ENCODE measurements at places on chromosomes 1 and 21.

DNA sequence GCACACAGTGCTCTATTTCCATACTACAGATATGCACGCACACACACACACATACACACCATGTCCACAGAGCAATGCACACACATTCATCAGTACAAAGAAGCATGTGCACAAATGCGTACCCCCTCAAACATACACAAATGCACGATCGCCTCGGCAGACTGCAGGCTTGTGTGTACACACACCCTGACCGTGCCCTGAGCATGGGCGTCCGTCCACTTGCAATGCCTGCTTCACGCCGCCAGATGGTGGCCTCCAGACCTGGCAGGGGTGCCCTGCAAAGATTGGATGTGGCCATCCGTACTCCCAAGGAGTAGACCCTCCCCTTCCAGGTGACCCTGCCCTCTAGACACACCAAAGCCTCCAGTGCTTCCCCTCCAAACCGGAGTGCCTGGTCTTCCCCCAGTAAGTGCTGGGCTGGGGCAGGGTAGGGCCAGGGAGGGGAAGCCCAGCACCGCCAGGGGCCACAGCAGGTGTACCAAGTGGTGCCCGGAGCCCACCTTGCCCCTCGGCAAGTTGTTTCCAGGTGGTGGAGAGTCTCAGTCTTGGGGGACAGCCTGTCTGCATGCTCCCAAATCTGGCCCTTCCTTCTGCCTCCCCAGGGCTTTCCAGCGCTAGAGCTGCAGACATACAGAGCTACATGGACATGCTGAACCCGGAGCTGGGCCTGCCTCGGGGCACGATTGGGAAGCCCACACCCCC is 20.6 kb downstream of the ESPN start:
- peak; percentile 29 for DNase-seq

GRCh38 chr21:32544697-32545096 is 40.6 kb downstream of the TCP10L start:
- DNase-seq: no peak

DNA sequence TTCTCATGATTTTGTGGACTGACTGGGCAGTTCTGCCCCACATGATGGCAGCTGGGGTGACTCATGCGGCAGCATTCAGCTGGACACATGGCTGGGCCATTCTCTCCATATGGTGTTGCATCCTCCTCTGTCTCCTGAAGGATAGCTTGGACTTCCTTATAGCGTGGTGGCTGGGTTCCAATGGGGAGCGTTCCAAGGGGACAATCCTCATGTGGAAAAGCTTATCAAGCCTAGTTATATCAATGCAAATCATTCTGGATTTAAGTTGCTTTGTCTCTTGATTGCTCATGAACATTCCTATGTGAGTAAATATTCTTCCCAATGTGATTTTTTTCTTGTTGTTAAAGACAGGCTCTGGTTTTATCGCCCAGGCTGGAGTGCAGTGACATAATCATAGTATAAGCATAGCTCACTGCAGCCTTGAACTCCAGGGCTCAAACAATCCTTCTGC is 13.2 kb upstream of the SLC2A1 start:
- DNase-seq: peak; percentile 95

- no peak for DNase-seq
These were observed 34.6 kb downstream of the OBSCN start for GRCh38 chr1:228242409-228242808.

DNA sequence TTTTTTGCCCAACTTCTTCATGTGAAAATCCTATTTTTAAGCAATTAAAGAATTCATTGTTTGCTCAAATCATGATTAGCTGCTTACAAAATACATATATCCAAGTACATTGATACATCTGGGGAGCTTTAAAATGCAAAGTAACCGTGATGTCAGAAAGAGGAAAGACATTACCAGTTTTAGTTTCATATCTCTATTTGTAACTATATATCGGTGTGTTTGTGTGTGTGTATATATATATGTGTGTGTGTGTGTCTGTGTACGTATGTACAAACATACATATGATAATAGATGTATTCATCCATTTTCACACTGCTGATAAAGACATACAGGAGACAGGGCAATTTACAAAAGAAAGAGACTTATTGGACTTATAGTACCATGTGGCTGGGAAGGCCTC is 310.1 kb downstream of the DPYD start:
- no peak for DNase-seq

- DNase-seq: peak; percentile 72
These were observed 36.0 kb upstream of the DISC1 start for GRCh38 chr1:231590453-231591198.

GRCh38 chr1:193060115-193060403 is 647 bp downstream of the RO60 start:
- DNase-seq: no peak

GRCh38 chr1:162003061-162003829 is 20.4 kb downstream of the OLFML2B start:
- peak; percentile 99 for DNase-seq

DNA sequence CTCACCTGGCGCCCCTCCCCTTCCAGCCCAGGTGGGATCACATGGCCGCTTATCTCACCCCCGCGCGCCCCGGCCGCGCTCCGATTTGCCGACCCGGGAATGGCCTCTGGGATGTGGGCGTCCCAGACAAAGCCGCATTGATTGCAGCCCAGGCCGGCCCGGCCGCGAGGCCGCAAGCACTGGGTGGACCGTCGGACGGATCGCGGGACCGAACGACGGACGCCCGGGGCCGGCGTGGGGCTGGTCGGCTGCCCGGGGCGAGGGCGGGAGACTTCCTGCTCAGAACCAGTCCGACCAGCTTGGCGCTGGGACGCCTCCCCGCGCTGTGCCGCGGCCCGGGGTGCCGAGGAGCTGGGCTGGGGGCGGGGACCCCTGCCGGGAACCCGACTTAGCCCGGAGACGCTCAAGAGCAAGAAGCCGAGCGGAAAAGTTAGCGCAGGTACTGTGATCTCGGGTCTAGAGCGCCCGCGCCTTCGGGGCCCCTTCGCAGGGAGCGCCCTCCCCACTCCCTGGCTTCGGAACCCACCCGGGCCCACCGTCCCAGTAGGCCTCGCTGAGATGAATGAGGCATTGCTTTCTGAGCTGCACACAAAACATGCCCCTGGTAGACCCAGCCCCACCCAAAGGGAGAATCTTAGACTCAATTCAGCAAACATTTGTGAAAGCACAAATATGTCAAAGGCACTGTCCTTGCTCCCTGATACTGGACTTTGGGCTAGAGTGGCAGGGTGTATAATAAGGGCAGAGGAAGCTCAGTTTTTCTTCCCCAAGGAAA is 415 bp upstream of the LAD1 start:
- DNase-seq: no peak

DNA sequence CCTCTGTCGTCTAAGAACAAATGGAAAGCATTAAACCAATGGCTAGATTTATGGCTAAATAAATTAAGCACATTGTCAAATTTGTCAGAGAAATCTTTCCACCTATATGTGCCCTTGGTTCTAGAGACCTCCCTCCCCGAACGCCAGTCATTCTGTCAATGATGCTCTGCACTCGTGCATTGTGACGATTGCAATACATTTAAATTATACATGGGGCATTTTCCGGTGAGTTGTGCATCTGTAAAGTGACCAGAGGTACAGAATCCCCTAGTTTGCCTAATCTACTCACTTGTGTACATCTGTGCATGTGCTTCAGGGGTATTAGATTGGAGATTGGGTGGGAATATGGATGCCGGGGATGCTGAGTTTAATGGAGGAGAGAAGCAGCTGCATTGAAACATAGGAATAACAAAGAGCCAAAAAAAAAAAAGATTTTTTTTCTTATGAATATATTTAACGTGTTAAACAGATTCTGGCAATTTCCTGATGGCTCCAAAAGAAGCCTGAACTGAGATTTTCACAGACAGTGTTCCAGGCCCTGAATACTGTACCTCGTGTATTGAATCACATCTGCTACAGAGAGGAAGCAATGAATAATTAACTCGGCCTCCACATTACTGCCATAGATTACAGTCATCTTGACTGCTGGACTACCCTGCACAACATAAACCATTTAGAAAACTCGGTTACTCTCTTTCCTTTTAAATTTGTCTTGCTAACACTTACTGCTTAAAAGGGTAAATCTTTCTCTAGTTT is 149.0 kb upstream of the C1orf87 start:
- no peak for DNase-seq

DNA sequence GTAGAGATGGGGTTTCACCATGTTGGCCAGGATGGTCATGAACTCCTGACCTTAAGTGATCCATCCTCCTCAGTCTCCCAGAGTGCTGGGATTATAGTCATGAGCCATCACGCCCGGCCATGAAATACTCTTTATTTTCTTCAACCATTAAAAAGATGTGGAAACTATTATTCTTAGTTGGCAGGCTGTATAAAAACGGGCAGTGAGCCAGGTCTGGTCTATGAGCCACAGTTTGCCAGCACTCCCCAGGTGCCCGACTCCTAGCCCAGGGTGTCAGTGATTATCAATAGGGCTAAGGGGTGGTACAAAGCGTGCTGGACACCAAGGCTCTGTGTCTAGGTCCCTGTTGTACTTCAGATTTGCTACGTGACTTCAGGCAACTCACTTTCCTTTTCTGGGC is 3.7 kb upstream of the TMEM61 start:
- no peak for DNase-seq

DNA sequence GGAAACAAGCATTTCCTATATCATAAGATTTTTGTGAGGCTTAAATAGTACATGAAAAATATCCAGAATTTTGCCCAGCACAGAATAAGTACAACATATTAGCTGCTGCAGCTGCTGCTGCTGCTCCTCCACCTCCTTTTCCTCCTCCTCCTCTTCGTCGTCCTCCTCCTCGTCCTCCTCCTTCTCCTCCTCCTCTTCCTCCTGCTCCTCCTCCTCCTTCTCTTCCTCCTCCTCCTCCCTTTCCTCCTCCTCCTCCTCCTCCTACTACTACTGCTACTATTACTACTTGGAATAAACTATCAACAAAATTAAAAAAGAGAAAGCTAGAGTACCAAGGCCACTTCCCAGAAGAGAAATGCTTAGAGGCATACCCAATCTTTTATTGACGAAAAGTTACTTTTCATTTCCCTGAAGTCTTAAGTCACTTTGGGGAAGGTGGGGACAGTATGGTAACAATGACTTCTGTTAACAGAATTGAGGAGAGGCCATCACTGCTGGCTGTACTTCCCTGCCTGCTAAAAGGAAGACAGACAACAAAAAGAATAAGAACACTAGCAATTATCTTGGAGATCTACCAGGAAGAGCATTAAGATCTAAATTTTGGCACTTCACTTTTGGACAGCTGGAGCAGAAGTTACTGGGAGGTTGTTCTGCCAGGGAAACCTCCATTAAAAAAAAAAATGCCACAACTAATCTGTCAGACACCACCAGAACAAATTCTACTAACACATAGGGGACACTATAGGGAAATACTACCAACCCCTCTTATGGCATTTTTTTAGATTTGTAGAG is 7.1 kb downstream of the DENND1B start:
- DNase-seq: no peak

DNA sequence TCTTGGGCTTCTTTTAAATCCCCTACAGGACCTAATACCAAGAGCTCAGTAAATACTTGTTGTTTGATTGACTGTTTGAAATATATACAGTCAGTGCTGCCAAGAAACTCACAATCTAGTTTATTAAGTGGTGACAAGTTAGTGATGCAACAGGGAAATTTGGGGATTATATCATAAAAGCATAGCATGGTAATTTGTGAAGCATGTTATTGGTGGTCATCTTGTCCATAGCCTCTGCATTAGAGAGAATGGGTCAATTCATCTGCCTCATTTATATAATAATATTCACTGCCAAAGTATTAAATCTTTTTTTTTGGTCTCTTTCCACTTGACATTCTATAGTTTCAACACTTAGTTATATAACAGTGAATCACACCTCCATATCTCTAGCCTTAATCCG is 138.2 kb upstream of the SPAG17 start:
- DNase-seq: no peak

DNA sequence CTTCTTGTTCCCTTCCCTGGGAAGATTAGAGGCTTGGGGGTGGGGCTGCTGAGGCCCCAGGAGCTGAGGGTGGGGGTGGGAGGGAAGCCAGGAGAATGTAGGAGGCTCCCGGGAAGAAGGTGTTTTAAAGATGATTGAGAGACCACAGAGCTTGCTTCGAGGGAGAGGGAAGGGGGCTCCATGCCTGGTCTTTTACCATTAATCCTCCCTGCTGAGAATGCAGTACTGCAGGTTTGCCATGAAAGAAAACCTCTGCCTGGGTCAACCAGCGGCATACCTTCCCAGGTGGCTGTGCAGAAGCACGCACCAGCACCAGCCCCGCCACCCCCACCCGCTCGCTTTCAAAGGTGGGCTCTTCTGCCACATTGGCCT is 15.4 kb downstream of the ABCA4 start:
- no peak for DNase-seq

- no peak for DNase-seq
These were observed 113.3 kb upstream of the WNT4 start for GRCh38 chr1:22256213-22256512.

- DNase-seq: peak; percentile 91
These were observed 234.8 kb downstream of the HMCN1 start for GRCh38 chr1:185969028-185969427.

- DNase-seq: no peak
These were observed 29.6 kb downstream of the PRSS38 start for GRCh38 chr1:227845147-227845458.

DNA sequence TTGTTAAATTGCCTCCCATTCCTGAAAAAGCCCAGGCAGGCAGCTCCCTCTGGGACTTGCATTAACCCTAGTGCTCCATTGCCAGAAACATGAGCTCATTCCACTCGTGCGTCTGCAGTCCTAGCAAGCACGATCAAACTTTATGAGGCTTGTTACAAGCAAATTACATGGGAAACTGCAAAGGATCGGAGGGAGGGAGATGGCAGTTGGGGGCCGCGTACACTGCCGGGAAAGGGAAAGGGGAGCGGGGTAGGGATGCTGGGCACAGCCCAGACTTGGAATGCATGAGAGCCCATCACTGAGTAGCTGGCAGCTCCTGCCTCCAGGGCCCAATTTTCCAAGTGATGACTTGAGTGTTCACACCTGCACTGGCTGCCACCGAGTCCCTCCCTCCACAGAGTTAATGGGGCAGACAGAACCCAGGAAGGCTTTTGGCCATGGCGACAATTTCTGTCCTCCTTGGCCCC is 169.9 kb downstream of the BRINP2 start:
- no peak for DNase-seq

DNA sequence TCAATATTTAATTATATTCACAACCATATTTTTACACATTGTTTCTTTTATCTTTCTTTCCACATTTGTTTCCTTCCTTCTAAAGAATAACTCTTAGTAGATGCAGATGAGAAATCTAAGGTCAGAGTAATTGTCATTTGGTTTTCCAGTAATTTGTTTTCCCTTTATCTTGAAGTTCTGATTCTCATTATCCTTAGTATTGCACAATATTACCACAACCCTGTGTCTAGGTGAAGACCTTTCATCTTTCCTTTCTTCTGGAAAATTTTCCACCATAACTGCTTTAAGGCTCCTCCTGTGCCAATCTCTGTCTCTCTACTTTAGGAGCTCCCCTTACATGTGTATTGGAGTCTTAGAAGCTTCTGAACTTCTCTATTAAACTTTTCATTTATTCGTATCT is 209.0 kb downstream of the DPYD start:
- no peak for DNase-seq
